Skeletal muscle cell (primary cell): ENCODE measurements at places on chromosomes 2 and 18.

GRCh38 chr18:58882686-58883085, 18.0 kb downstream of the ZNF532 start:
- no peak for DNase-seq

GRCh38 chr2:163735685-163736432, at the start of gene FIGN:
Gene FIGN, minus strand, starts transcription at chr2:163736008. Its CDS starts 1,081 bp downstream, at chr2:163734927.
- peak; percentile 54 for DNase-seq

DNA sequence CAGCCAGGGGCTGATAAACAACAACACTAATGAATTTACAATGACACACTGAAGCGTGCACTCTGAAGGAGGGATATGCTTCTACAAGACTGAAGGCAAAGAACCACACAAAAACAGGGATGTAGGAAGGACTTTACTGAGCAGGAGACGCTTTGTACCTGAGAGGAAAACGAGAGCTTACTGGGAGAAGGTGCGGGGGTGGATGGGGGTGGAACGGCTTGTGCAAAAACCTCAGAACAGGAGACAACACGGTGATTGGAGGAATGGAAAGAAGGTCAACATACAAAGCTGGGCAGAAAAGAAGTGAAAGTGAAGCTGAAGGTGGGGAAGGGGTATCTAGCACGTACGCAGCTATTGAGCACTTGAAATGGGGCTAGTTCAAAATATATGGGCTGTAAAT, 93.1 kb downstream of the SLC8A1 start:
- DNase-seq: no peak

DNA sequence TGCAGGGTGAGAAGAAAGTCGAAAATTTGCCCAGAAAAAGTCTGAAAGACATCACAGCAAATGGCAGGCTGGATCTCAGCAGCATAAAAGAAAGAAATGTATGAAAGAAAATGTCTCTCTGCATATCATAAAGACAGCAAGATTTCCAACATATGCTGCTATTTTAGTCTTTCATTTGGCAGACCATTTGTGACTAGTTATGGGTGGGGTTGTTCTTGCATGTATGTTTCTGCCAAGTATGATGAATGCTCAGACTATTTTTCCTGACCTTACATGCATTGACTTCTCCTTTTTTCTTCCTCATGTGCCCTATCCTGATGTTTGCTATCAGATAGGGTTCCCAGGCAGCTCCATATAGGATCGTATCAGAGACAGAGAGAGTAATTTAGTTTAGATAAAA, 58.5 kb upstream of the PARD3B start:
- peak; percentile 25 for DNase-seq

DNA sequence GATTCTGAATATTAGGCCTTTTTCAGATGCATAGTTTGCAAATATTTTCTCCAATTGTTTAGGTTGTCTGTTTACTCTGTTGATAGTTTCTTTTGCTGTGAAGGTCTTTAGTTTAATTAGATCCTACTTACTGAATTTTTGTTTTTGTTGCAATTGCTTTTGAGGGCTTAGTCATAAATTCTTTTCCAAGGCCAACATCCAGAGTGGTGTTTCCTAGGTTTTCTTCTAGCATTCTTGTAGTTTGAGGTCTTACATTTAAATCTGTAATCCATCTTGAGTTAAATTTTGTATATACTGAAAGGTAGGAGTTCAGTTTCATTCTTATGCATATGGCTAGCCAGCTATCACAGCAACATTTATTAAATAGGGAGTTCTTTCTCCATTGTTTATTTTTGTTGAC, 404.8 kb downstream of the LNPK start:
- no peak for DNase-seq

- DNase-seq: no peak
These were observed 131.8 kb upstream of the KYNU start for GRCh38 chr2:142745691-142746090.

DNA sequence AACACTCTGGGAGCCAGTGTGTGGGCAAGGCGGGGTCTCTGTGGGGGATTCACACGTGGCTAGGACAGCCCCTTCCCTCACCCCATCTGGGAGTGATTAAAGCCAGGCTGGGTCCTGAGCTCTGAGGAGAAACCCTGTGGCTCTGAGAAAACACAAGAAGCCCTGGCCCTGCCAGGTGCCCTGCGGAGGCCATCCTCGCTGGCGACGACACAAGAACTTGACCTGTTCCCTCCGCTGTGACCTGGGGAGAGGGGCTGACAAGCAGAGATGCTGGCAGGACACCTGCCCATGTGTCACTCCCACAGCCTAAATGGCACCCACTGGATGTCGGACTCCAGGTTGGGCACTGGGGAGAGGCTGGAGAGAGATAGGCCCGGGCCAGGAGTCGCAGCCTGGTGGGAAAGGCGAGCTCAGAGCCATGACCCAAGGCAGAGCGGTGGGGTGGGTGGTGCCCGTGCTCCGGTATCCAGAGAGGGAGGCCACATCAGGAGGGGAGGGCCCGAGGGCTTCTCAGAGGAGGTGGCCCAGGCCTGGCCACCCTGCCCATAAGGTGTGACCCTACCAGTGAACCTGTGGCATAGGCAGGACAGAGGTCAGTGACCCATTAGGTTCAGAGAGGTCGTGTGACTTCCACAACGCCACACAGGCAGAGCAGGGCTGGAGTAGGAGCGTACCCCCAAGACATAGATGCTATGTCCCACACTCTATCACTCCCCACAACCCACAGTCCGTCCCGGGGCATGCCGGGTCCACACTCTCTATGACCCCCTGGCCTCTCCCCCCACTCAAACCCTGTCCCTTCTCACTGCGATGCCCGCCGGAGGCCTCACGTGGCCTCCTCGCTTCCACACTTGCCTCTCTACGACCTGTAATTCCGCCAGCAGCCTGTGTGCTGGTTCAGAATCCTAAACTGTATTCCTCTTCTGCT, 59.4 kb upstream of the HPCAL1 start:
- no peak for DNase-seq

DNA sequence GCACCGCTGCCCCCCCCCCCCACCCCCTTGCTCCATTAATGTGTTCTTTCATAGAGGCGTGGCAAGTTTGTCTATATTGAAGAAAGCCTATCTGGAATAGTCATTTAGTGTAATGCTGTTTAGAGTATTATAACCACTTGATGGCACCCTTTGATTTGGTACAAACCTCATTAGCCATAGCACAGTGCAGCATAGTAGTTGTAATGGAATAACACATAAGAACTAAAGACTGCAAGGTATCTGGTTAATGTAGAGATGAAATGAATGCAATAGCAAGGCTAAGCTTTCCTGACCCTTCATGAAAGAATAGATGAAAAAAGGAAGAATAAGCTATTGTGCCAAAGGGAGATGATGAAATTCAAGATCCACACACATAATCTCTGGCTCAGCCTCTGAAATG, 81.9 kb downstream of the EHBP1 start:
- no peak for DNase-seq

DNA sequence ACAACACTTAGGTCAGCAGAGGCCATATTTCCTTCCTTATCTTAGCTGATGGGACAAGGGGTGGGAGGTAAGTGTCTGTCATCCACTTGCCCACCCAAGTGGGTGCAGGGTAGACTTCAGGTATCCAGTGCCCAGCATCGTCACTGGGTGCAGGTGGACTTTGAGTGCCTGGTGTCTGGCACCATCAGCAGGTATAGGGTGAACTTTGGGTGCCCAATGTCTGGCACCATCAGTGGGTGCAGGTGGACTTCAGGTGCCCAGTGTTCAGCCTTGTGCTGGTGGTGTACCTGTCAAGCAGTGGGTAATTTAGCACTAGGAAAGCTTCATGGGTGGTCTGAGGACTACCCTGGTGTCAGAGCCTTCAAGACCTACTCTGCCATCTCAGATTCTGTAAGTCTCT, 175.6 kb downstream of the SEPTIN10 start:
- DNase-seq: no peak

GRCh38 chr2:221924576-221924975, 352.5 kb upstream of the EPHA4 start:
- DNase-seq: no peak

DNA sequence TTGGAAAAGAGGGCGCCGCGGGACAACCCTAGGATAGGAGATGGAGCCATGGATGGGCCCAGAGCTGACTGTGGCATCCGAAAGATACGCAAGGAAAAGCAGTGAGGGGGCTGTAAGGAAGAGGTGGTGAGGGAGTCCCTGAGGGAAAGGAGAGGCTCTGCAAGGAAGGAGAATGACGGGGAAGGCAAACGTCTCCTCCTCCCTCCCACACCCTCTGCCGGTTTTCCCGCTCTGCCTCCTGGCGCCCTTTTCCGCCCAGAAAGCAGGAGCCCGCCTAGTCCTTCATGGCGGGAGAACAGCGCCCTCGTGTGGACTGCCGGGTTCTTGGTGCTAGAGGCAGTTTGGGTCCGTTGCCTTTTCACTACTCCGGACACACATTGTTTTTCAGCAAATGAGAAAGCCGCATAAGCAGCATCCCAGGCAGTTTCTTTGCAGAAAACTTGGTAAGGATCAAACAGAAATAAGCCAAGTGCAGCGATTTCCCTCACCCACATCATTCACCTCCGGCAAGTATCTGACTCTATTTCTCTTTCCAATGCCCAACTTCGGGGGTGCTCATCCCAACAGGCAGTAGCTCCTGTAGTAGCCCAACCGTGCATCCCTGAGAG, 200.4 kb downstream of the INO80D start:
- DNase-seq: no peak

DNA sequence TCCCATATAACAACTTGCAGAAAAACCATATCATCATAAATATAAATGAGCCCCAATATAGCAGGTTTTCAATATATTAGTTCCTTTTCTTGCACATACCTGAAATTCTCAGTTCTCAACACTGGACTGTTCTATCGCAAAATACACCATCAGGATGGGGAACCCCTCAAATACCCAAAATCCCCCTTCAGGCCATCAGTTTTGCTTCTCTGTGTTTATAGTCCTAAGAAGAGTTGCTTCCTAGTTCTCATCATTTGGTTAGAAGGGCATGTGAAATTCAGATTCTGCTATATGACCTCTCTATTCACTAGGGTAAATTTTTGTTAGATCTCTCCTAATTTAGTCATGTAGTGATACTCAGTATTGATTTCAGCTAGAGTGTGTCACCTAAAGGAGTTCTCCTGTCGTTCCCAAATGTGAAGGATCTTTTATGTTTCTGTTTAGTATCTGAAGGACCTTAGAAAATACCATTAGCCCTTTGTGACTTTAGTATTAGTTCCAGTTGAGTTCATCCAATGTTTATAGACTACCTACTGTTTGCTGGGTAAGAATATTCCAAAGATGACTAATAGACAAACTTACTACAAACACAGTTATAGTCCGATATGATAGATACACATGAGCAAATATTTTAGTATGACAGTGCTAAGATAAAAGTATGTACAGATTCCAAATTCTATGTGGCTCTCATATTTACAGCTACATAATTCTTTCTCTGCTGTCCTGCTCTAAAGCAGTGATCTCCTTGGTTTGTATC, 115.8 kb downstream of the TTC27 start:
- DNase-seq: no peak

- DNase-seq: no peak
These were observed 69.7 kb downstream of the ZNF532 start for GRCh38 chr18:58934356-58934755.

DNA sequence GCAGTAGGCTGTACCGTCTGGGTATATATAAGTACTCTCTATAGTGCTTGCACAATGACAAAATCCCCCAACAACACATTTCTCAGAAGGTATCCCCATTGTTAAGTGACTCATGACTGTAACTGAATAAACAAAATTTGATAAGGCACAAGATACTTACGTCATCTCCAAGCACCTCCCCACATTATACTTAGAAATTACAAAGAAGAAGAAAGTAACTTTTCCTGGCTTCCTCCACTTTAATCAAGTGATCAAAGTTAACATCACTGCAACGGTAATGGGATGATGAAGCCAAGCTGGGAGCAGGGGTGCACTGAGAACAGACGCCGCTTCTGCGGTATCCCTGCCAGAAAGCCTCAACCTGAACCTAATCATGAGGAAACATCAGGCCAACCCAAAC, 9.7 kb downstream of the TNS1 start:
- no peak for DNase-seq

GRCh38 chr2:100425573-100426383, 8.3 kb upstream of the CHST10 start:
- no peak for DNase-seq

DNA sequence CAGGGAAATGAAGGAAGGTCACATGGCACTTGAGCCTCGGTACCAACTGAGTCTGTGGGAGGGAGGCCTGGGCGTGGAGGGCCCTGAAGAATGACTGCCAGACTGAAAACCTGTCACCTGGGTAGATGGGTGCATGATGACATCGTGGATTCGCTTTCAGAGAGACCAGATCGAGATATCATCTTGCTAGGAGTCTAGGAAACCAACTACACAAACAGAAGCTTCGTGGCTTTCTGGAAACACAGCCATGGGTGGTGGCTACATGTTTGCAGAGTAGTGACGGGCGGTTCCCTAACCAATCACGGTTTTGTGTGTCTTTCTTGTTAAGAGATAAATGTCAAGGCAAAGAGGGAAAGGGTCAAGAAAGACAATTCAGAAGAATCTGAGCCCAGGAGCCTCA, 155.0 kb downstream of the EIPR1 start:
- DNase-seq: no peak

- no peak for DNase-seq
These were observed 10.6 kb upstream of the IHH start for GRCh38 chr2:219071131-219071816.

GRCh38 chr2:46174345-46175170, 122.6 kb upstream of the EPAS1 start:
- no peak for DNase-seq

- DNase-seq: no peak
These were observed 28.5 kb upstream of the TNS1 start for GRCh38 chr2:218031261-218031660.

GRCh38 chr2:221444106-221444505, 128.0 kb downstream of the EPHA4 start:
- no peak for DNase-seq

- DNase-seq: no peak
These were observed 577.3 kb downstream of the EPHA4 start for GRCh38 chr2:220994846-220995245.

DNA sequence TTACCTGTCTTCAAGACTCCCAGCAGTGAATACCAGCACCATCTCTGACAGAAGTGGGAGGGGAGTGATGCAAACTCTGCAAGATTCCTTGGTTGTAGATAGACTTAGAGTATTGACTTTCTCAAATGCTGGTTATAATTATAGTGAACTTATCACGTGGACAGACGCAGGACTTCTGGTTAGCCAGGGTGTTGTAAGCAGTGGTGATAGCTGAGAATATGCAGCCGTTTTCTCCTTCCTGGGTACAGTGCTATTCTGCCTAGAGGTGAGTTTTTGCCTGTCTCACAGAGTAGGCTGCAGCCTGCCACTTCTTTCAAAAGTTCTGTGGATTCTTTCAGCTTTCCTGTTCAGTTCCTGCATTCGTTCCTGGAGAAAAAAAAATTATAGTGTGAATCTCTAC, 733 bp upstream of the CXCR2 start:
- DNase-seq: no peak
